ENCODE measurements at places on chromosomes 7 and 10. TPM values are rescaled to one million over a fixed set of nuclear protein-coding genes. Genes with fewer than 3 reads are reported as not detected.

The ZP3 gene
- not detected for polyA plus RNA-seq

The IRF5 gene
- polyA plus RNA-seq, result not detected

The MCU gene
- polyA plus RNA-seq, result 18.9 TPM

The CYP3A4 gene
- polyA plus RNA-seq, result not detected

The TMEM72 gene
- 22.1 TPM for polyA plus RNA-seq

Measured in Purkinje cell (primary cell).